ENCODE measurements at places on chromosomes 2 and 18.
A peak's percentile ranks its signal among the peaks of the same experiment; 100 is the strongest.

DNA sequence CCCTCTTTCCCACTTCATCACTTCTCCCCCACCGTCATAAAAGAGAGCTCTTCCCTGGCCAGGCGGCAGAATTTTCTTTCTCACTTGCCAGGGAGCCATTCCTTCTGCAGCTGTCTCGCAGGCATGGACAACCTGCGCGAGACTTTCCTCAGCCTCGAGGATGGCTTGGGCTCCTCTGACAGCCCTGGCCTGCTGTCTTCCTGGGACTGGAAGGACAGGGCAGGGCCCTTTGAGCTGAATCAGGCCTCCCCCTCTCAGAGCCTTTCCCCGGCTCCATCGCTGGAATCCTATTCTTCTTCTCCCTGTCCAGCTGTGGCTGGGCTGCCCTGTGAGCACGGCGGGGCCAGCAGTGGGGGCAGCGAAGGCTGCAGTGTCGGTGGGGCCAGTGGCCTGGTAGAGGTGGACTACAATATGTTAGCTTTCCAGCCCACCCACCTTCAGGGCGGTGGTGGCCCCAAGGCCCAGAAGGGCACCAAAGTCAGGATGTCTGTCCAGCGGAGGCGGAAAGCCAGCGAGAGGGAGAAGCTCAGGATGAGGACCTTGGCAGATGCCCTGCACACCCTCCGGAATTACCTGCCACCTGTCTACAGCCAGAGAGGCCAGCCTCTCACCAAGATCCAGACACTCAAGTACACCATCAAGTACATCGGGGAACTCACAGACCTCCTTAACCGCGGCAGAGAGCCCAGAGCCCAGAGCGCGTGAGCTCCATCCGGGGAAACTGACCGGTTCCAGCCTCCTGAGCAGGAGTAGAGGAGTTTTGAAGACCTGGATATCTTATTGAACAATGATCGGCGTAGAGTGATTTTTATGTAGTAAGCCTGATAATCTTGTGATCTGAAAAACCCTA is at the start of gene MSGN1:
MSGN1 (plus strand) TSS at position 65 of the 850 bp plus-strand sequence; CDS start at position 124, 59 bp downstream.
- DNase-seq, result no peak

DNA sequence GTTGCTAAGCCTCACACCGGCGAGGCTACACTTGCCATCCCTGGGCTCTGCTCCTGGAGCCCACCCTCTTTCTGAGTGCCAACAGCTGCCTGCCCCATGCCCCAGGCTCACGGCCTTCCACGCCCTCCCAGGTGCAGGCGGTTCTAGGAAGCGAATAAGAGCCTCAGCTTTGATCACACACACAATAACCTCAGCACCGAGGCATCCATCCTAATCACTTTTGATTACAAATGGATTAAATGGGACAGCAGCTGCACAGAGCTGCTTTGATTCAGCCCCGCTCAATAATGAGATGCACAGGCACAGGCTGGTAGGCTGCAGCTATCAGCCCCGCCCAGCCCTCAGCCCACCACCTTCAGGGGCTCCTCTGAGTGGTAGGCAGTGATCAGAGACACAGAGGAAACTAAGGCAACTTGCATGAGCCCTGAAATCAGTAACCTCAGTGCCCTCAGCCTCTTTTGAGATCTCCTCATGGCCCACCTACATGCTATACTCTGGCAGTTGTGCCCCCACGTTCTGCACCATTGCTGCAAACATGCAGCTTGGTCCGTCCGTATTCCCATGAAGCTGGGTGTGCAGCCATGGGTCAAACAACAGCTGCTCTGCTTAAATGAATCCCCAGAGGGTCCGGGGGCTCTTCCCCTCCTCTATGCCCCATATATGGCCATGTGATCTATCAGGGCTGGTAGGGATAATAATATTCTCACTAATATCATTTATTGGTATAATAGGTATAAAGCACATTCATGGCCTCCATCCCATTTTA is 171.4 kb downstream of the SETBP1 start:
- no peak for DNase-seq

- no peak for DNase-seq
Measured at GRCh38 chr2:65397122-65397521, 35.3 kb downstream of the SPRED2 start.

DNA sequence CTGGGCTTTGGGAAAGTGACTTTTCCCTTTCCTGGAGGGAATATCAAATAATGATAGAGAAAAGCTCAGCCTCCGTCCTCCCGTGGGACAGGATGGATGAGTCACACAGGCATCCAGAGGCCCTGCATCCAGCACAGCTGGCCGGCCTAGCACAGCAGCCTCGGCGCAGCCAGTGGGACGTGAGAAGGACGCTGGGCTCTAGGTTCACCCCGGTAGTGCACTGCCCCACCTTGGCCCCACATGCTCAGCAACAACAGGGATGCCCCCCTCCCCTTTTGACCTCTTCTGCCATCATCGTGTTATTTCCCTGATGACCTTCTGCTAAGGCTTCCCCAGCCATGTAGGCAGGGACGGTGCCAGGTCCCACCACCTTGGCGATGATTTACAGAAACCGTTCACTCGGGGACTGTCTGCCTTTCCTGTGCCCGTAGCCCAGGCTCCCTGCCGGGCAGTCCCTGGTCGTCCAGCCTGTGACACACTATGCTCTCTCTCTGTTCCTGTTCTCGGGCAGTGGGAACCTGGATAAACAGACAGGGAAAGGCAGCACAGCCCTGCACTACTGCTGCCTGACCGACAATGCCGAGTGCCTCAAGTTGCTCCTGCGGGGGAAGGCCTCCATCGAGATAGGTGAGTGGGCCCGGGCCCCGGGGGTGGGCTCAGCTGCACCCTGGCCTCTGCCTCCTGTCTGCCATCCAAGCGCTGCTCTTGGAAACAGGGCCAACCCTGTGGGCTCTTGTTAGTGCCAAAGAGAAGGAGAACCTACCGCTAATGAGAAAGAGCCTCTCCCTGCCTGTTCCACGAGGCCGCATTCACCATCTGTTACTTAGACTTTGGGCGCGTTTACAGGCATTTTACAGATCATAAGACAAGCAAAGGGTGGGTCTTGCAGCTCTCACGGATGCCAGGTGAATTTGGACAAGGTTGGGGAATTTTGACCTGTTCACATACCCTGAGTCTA is 44.6 kb downstream of the ITGB1BP1 start:
- DNase-seq, result peak; percentile 31

GRCh38 chr2:54818226-54818625 is 94.8 kb downstream of the EML6 start:
- DNase-seq, result no peak

DNA sequence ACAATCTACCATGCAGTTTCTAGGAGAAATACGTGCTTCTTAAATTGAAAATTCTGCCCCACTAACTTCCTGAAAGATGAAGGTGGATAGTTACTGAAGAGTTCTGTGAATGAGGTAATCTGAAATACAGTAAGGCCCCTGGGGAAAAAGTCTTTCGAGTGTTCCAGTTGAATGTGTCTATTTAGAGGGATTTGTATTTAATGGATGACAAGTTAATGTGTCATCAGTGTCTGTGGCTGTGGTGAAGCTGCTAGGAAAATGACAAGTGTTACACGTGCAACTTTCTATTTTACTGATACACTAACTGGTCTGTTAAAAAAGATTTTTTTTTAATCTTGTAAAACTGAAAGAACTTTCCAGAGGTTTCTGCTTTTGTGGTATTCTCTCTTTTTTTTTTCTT is 384.6 kb downstream of the STK39 start:
- DNase-seq, result no peak

Measured in testis (tissue), 5 donors.